A549 treated with CpdA at 1 μM for 4 hours (cell line): ENCODE measurements at places on chromosomes 3 and 15. TPM values are rescaled to one million over a fixed set of nuclear protein-coding genes. Genes with fewer than 3 reads are reported as not detected.

Gene XYLB
- total RNA-seq, result 3.5 to 5.5 TPM (median 4.4 TPM) in 5 replicates

Gene IDH2
- 37.7 to 47.9 TPM (median 45.1 TPM) in 5 replicates for total RNA-seq

Gene TRAT1
- total RNA-seq, result not detected in 5 replicates

Gene RASGRF1
- 0.27 to 0.87 TPM (median 0.42 TPM) in 5 replicates for total RNA-seq

Gene SNTN
- not detected in 5 replicates for total RNA-seq
